ENCODE measurements at places on chromosomes 12 and 14.
A peak's percentile ranks its signal among the peaks of the same experiment; 100 is the strongest.

- DNase-seq = no peak
Observed at GRCh38 chr12:27344760-27345159, 12.1 kb downstream of the BMAL2 start.

GRCh38 chr12:77767756-77768343 is 62.8 kb upstream of the NAV3 start:
- no peak for DNase-seq

- no peak for DNase-seq
Observed at GRCh38 chr12:105998561-105998960, 140.2 kb downstream of the NUAK1 start.

GRCh38 chr14:67512463-67513310 is 20.4 kb upstream of the PLEKHH1 start:
- DNase-seq = no peak

DNA sequence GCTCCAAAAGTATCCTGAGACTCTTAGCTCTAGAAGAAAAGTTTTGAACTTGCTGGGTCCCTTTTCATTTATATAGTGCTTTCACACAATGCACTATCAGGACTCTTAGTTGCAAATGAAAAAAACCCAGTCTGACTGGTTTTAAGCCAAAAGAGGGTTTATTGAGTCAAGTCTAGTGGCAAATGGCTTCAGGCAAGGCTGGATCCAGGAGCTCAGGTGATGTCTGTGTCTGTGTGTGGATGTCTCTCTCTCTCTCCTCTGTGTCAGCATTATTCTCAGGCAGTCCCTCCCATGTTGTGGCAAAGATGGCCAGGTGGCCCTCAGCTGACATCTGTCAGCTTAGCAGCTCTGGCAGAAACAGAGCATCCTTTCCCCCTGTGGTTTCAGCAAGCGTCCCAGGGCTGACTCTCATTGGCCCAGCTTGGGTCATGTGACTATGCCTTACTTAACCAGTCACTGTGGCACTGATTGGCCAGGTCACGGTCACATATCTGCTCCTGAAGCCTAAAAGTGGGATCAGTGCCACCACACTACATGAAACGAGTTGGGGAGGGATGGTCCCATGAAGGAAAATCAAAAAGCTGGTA is 6.2 kb downstream of the TMEM120B start:
- DNase-seq = no peak

- DNase-seq = no peak
Observed at GRCh38 chr12:101772012-101772775, 32.9 kb upstream of the SYCP3 start.

DNA sequence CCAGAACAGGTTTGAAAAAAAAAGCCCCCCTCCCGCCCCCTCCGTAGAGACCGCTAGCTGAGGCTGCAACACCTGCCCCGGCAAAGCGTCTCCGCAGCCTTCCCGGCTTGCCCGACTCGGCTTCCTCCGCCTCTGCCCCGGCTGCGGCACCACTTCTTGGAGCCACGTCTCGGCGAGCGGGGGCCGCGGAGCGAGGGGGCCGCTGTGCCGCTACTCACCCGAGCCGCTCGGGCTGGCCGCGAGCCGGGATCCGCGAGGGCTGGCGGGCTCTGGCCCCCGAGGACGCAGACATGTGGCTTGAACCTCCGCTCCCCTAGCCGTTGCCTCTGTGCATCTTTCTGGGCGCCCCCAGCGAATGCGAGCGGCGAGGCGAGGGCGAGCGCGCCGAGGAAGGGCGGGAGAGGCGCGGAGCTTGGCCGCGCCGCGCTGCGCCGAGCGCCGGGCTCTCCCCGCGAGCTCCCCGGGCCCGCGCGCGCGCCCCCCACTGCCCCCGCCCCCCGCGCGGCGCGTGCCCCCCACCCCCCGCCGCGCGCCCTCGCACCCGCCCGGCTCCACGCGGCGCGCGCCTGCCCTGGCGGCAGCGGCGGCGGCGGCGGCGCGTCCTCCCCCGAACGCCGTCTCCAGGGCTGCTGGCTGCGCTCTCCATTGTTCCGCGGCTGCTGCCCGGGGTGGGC is 249.5 kb downstream of the APAF1 start:
- DNase-seq = no peak

DNA sequence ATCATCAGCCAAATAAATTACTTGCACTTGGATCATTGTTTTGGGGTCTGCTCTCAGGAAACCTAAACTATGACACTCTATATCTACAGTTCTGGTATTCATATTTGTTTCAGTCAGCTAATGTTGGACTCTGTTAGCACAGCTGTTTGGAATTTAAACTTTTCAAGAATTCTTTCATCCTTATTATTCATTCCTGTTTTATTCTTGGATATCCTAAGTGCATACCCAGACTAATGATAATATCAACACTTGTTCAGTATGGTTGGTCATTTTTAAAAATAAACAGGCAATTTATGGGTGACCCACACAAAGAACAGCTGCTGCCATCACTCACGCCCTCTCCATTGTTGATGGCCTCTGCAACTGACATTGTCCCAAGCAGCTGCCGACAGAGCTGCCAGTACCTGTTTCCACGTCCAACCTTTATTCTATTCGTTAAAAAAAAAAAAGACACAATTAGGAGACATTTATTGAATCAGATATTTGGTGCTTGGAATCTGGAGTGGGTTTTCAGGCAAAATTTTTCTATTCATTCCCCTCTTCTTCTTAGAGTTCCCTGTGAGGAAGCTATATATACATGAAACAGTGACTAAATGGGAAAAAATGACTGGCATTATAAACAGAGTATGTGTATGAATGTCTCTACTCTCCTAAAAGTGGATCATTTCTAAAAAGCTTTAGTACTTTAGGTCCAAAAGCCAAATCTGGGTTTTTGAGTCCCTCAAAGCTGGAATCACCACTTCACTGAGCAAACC is 252.1 kb upstream of the NAV3 start:
- DNase-seq = no peak

- DNase-seq = no peak
Observed at GRCh38 chr12:77601069-77601468, 229.6 kb upstream of the NAV3 start.

DNA sequence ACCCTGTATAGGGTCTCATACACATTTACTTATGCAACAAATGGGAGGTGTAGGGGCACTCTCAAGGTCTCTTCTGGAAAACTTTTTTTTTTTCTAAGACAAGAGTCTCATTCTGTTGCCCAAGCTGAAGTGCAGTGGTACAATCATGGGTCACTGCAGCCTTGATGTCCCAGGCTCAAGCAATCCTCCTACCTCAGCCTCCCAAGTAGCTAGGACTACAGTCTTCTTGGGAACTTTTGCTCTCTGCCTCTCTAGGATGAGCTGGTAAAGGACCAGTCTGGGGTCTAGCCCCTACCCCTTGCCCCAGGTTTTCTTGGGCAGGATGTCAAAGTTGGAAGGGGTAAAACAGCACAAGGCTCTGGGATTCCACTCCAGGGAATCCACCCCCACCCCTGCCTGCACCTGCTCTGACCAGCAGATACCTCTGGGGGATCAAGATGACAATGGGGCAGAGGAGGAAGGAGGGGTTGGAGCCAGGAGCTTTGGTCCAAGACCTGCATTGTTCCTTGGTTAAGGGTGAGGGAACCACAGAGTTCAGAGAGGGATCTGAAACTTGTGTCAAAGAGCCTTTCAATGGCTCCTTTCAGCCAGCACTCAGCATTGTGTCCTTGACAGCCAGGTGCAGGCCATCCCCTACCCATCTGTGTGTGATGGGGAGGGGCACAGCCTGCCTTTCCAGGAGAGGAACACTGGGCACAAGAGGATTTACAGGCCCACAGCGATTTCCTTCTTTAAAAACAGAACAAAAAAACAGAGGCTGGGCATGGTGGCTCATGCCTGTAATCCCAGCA is 12.2 kb downstream of the CTDSP2 start:
- no peak for DNase-seq

- DNase-seq = no peak
Observed at GRCh38 chr12:52680363-52680762, at the start of gene KRT1. Gene KRT1 (minus strand): TSS chr12:52680407. CDS start chr12:52680348, 59 bp downstream.

GRCh38 chr14:92785667-92786426 is 8.3 kb upstream of the GOLGA5 start:
- peak; percentile 12 for DNase-seq

DNA sequence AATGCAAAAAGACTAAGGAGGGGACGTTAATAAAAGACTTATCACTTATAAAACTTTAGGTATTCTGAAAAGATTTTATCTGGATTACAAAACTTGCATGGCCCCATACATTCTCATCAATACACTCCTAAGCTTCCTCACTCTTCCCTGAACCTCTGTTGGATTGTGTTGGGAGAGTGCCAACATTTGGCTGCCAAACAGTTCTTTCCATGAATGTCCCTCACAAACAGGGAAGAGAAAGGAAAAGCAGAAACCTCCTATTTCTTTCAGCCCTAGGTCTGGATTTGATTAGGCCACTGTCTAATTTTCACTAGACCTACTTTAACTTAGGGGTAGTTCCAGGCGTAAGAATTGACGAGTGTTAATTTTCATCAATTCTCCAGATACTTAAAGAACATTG is 11.7 kb downstream of the PTHLH start:
- no peak for DNase-seq

- DNase-seq = peak; percentile 28
Observed at GRCh38 chr12:45183246-45183645, 32.6 kb upstream of the ANO6 start.

DNA sequence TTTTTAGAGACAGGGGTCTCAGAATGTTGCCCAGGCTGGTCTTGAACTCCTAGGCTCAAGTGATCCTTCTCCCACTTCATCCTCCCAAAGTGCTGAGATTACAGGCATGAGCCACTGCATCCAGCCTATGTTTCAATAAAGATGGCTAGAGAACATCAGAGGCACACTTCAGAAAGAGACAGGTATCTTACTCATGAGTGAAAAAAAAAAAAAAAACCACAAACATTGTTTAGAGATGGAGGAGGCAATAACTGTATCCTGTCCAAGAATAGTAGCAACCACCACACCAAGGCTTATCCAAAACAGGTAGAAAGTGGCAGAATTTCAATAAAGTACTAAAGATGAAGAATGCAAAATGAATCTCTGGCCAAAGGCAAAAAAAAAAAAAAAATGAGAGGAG is 30.3 kb downstream of the EEA1 start:
- no peak for DNase-seq

DNA sequence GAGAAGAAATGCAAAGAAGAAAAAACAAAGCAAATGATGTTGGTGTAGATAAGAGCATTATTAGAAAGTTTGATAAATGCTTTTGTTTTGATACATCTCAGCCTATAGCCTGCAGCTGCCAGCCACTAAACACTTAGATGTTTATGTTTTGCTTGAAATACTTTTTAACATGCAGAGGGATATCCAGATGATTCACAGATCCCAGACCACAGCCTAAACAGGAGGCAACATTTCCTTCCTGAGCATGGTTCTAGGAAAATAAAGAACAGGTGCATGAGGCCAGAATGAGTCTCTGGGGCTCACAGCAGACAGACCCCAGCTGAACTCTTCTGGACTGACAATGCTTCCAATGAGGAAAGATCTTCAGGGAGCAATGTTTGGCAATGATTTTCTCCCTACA is 103.7 kb upstream of the EEA1 start:
- no peak for DNase-seq

DNA sequence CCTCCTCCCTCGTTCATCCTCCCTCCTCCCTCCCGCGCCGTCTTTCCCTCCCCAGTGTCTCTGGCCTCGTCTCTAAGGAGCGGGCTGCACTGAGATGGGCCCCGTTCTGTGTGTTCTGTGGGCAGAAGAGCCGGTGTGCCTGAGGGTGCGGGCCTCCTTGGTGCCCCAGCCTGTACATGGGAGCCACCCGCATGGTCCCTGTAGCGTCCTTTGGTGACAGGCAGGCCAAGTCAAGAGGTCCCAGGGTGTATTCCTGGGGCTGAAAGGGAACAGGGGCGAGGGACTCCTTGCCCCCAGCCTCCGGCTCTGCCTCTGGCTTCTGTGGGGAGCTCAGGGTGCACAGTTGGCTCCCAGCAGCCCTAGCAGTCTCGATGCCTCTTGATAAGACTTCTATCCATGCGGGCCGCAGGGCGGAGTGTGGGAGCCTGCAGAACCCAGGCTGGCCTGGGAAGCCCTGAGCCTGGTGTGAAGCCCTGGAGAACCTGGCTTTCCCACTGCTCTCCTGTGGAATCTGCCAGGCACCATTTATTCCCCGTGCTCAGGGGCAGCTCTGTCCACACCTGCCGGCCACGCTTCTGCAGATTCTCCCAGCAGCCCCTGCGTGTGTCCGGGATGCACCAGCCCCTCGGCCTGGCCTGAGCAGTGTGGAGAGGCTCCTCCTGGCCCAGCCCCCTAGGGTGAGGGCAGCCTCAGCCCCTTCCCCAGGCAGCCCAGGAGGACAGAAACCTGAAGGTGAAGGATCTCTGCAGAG is 181.3 kb downstream of the KIF26A start:
- DNase-seq = no peak
